ENCODE measurements at places on chromosomes 13 and 19.

- DNase-seq, result no peak
These were observed 94.0 kb downstream of the KLF12 start for GRCh38 chr13:74040200-74040599.

- no peak for DNase-seq
These were observed 6.3 kb downstream of the KCTD12 start for GRCh38 chr13:76879883-76880270.

DNA sequence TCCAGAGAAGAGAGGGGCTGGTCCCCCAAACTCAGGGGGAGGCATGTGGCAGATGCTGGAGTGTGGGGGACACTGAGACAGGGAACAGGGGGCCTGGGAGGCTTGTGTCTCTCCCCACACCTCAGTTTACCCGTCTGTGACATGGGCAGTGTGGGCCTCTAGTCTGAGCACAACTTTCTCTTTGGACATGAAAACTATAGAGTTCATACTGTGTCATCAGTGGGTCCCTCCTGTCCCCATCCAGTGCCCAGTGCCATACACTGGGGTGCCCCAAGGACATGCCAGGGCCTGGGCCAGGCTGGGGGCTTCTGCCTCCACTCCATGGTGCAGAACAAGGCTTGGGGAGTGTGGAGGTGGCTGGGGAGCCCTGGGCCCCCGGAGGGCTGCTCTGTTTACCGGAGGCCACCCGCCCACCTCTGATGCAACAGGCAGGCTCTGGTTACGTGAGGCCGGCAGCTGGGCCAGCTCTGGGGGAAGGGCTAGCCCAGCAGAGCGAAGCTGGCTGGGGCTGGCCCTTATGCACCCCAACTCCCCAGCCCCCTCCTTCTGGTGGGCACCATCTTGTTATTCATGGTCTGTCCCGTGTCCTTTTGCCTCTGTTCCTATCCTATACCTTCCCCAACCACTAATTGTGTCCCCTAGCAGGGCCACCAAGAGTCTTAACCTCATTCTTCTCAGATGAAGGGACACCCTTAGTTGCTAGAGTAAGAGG lies 1.9 kb upstream of the MEF2B start:
- DNase-seq, result no peak

DNA sequence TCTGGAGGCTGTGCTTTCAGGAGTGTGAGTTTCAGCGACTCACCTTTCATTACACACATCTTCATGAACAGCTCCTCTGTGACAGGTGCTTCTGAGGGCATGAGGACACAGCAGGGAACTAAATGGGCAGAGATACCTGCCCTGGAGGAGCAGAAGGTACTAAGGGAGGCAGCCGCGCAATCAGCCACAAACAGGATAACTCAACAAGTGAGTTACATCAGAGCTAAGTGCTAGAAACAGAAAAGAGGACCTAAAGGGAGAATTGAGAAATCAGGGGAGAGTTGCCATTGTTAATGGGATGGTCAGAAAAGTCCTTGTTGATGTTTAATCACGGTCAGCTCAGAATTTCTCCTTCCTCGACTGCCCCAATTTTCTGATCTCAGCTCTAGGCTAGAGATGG lies 42.5 kb downstream of the SYDE1 start:
- DNase-seq, result no peak

Data from AG09309 (cell line).